ENCODE measurements at places on chromosomes 16 and 17.

- H3K4me1 ChIP-seq: no peaks in the 10 kb centered on the region
- no peak overlapping the region for H3K4me3 ChIP-seq
- H3K36me3 ChIP-seq: peaks cover 14% of the 10 kb centered on the region
- DNase-seq: no peak
These were observed 17.4 kb downstream of the DUSP14 start for GRCh38 chr17:37507111-37507510.

DNA sequence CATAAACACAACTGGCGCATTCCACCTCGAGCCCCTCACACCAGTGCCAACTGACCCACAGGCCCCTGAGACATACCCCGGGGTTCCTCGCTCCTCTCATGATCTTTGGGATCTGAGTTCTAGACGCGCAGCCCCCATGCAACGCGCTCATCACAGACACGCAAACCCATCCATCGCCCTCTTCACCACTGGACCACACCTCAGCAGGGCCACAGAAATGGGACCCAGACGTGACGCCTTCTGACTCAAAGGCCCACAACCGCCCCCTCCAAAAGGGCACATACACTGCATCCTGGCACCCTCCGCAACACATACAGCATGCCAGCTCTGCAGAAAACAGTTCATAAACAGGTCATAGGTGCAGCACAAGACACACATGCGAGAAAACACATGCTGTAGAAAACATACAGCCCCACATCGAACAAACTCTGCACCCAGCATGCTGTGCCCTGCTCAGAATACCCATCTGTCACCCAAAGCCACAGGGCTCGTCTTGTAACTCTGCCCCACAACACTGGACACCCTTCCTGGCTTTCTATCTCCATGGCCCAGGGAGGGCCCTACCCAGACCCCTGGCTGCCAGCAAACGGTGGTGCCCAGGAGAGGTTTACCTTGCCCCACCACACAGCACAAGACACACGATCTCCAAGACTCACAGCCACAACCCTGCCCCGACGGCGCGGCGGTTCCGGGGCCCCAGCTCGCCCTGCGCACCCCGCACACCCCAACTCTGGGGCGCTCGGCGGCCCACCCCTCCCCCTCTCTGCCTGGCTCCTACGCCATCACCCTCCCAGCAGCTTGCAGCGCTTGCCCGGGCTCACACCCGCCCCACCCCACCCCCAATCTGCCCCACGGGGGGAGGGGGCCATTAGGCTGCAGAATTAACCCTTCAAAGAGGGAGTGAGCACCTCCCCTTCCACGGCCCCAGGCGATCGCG is 887 bp downstream of the ZBTB4 start:
- peak; percentile 27 for DNase-seq
- H3K27ac ChIP-seq: peak overlapping the region; percentile 91
- peak overlapping the region; percentile 63 for H3K4me3 ChIP-seq
- H3K4me1 ChIP-seq: peaks cover 27% of the 10 kb centered on the region
- H3K36me3 ChIP-seq: peaks cover 2% of the 10 kb centered on the region

DNA sequence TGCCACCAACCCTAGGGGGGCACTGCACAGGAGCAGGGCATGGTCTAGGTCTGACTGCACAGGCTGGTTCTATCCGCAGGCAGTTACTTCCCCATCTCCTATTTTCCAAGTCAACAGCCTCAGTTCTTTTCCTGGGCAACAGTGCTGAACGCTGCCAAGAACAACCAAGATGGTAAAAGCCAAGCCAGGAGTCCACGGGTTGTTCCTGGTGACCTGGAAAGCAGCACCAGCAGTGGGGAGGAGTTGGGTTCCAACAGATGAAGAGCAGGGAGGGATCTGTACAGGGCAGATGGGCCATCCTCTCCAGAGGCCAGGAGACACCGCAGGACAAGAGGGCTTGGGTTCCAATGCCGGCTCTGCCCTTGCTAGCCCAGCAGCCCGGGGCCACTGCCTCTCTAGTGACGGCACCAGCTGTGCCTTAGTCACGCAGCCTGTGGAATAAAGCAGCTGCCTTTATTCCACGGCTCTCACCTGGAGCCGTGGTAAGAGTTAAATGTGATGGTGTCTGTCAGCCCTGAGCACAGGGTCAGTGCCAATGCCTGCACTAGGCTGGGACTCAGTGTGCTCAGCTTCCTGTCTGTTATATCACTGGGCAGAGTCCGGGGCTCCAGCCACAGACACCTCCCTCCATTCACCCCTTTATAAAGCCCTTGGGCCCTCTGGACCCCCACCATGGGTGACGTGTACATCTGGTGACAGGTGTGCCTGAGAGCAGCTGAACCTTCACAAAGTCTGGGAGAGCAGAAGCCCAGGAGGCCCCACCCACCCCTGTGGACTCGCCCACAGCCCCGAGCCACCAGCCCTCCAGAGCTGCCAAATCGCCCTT is 44.9 kb downstream of the MARF1 start:
- no peaks in the 10 kb centered on the region for H3K27me3 ChIP-seq
- DNase-seq: no peak
- no peaks in the 10 kb centered on the region for H3K4me1 ChIP-seq
- peaks cover 18% of the 10 kb centered on the region for H3K36me3 ChIP-seq

DNA sequence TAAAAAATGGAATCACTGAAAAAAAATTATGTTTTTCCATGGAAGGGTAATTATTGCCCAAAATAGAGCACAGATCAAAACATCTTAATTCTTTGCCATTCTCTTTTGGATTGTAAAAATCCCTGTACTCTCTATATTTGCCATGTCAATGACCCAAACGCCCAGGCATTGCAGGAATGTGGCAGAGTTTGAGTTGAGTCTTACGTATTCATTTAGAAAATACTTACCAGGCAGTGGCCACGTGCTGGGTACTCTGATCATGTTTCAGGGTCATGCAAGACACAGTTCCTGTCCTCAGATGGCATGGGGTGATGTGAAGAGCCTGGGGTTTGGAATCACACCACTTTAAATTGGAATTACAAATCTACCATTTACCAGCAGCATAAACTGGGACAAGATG is 267.7 kb downstream of the ABCC12 start:
- H3K27me3 ChIP-seq: no peaks in the 10 kb centered on the region
- H3K4me1 ChIP-seq: no peaks in the 10 kb centered on the region
- H3K36me3 ChIP-seq: no peaks in the 10 kb centered on the region
- no peak overlapping the region for H3K27ac ChIP-seq
- peak; percentile 74 for DNase-seq

DNA sequence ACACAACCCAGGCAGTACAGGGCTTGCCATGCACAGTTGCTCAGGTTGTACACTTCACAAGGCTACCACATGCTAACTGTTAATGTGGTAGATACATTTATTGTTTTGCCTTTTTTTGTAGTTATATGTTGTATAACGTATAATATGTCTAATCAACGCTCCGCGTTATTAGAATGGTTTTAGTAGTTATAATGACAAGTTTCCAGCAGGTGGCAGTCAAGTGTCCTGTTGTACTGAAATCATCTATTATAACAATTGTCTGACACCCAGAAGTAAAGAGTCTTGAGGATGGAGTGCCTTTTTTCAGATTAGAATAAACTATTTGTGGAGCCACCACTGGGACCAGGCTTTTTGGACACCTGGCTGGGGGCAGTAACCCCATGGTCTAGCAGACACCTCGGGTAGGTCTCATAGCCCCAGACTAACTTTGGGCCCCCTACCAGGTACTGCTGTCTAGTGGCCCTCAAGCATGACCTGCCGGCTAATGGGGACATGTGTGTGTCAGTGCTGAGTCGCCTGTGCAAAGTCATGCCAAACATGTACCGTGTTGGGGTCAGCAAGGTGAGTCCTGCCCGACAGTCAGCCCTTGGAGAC is 32.8 kb downstream of the MYO15A start:
- no peak overlapping the region for H3K4me3 ChIP-seq
- H3K36me3 ChIP-seq: no peaks in the 10 kb centered on the region
- H3K27me3 ChIP-seq: peaks cover 5% of the 10 kb centered on the region
- DNase-seq: peak; percentile 70

DNA sequence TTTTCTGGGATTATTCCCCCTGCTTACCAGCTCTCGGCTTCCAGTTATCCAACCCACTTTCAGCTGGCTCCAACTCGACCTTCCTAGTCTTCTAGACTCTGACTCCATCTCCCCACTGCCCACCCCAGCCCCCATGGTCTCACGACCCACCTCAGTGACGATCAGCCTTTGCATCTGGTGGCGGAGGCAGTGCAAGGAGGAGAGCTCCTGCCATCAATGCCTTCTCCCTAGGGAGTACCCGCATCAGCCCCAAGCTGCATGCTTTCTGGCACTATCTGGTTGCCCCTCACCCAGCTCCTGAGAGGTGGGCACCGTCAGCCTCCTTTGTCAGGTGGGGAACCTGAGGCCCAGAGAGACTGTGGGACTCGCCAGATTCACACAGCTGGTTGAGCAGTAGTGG is 72.6 kb upstream of the RPL38 start:
- no peak overlapping the region for H3K27ac ChIP-seq
- no peaks in the 10 kb centered on the region for H3K4me1 ChIP-seq
- no peaks in the 10 kb centered on the region for H3K36me3 ChIP-seq
- no peaks in the 10 kb centered on the region for H3K27me3 ChIP-seq
- DNase-seq: no peak

DNA sequence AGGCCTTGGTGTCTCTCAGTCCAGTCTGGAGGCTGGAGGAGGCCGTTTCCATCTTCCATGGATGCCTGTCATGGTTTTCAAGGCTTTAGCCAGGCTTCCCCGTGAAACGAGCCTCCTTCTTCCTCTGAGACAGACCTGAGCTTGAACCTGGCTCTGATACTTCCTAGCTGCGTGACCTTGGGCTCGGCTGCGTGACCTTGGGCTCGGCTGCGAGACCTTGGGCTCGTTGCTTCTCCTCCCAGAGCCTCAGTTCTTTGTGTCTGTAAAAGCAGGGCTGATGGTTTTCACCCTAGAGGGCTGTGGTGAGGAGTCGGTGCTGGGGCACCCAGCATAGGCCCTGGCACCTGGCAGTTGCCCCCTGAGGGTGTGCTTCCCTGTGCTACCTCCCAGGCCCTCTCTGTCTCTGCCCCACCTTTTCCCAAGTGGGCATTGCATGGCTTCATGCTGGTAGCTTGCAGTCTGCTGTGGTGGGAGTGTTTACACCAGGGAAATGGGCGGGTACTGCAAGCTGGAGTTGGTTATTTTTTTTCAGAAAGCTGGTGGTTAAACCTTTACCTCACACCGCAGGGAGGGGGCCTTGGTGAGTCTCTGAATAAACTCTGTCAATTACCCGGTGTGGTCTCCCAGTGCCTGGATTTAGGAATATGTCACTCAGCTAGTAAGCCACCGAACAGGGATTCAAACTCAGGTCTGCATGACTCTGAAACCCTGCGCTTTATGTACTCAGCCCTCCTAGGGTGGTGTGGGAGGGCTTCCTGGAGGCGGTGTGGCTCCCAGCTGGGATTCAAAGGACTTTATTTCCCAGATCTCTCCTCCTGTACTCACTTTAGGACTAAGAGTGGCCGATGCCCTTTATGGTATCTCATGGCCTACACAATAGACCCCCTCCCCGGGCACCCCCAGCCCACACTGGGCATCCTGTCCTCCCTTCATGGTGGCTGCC is 129.0 kb upstream of the CIBAR2 start:
- no peaks in the 10 kb centered on the region for H3K27me3 ChIP-seq
- no peak for DNase-seq
- no peak overlapping the region for H3K4me3 ChIP-seq
- H3K4me1 ChIP-seq: peaks cover 20% of the 10 kb centered on the region
- H3K36me3 ChIP-seq: no peaks in the 10 kb centered on the region
- no peak overlapping the region for H3K27ac ChIP-seq

DNA sequence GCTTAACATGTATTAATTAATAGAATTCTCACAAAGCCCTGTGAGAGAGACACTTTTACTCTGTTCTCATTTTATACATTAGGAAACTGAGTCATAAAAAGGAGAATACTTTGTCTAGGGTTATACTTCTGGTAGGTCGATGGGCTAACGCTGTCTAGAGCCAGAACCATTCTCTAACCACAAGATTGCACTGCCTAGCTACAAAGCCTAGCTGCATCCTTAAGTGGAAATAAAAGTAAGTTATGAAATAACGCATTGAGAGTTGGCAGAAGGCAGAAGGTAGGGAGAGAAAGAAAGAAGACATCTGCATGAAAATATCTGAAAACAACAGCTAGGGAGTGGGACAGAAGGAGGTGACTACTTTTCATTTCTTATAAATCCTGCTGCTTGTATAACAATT is 33.2 kb downstream of the IRX6 start:
- no peaks in the 10 kb centered on the region for H3K36me3 ChIP-seq
- H3K27ac ChIP-seq: no peak overlapping the region
- DNase-seq: no peak
- H3K27me3 ChIP-seq: no peaks in the 10 kb centered on the region
- no peaks in the 10 kb centered on the region for H3K4me1 ChIP-seq

Data from fibroblast of lung (primary cell).